ENCODE measurements at places on chromosomes 4 and X.

DNA sequence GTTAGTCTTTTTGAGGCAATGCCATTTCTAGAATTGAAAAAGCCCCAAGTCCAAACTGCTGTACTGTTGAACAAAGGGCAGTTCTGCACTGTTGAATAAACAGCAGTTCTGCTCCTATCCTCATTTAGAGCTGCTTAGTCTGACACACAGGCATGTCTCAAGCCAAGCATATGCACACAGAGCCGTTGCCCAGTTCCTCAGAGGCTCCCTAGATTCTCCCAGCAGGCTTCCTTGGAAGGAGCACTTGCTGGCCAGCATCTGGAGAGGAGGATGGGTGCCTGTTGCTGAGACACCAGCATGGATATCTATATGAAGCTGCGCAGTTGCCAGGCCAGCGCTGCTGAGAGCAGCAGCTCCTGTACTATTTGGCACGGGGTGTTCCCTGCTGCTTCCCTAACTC, 138.3 kb upstream of the USP38 start:
- DNase-seq = no peak

GRCh38 chrX:133884430-133885394, 100.7 kb downstream of the GPC3 start:
- no peak for DNase-seq

GRCh38 chrX:109774706-109775105, 41.6 kb upstream of the ACSL4 start:
- peak; percentile 64 for DNase-seq

DNA sequence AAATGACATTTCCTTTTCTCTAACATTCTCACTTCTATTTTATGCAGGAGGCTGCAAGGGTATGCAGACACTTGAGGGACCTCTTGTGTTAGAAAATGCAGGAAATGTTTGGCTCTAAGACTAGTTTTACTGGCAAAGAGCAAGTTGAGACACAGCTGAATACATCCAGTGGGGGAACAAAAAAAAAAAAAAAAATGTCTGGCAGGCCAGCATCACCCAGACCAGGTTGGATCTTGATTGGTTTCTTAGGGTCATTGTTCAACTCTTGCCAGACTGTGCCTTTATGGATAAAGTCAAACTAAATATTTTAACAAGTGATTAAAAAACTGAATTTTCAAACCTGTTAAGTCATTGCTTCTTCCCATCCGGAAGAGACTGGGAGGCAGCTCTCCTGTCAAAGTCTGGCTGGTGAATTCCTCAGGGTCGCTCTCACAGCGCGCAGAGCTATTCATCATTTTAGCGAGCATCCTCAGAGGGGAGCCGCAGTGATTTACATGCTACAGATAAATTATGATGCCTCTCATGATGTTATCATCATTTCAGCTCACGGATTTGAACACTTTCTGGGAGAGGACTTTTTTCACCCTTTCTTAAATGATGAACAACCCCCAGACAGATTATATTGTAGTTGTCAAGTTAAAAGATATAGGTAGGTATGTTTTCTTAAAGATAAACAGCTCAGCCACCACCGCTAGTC, 23.6 kb upstream of the PACRGL start:
- DNase-seq = no peak

GRCh38 chr4:38166768-38167167, 206.6 kb downstream of the PTTG2 start:
- no peak for DNase-seq

DNA sequence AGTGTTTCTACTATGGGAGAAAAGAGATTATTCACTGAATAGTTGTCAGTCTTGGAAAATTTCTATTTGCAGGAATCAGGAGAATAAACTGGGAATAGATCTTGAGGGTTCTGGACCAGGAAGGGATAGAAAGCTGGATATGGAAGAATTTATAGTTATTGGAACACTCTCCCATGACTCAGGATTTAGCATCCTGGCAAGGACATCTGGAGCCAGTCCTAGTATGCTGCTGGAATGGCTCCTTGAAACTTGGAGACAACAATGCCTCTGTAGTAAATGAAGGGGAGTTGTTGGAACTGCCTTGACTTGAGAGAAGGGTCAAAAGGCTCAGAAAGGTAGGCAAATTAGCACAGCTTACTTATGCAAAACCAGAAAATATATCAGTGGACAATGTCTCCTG, 23.5 kb upstream of the THOC2 start:
- DNase-seq = no peak

- DNase-seq = no peak
Observed at GRCh38 chr4:146235654-146236177, 21.4 kb downstream of the REELD1 start.

GRCh38 chr4:124133753-124134152, 578.8 kb downstream of the ANKRD50 start:
- DNase-seq = no peak

DNA sequence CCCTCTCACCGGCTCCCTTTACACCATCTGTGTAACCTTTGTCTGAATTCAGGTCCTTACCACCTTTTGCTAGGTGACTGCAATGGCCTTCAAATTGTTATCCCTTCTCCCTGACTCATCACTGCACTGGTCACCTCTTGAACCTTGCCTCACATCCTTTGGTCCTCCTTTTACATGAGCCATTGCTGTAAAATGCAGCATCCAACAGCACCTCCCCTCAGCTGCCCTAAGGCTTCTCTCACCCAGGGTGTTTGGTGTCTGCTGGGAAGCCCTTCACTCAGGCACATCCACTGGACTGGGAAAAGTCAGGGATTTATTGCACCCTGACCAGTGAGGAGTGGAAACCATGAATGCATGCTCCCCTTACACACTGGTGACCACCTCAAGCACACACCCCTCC, 192.5 kb upstream of the GATB start:
- DNase-seq = no peak

GRCh38 chrX:72029483-72030411, 102.0 kb downstream of the RTL5 start:
- DNase-seq = no peak

GRCh38 chr4:22512306-22512705, 3.6 kb downstream of the ADGRA3 start:
- DNase-seq = no peak

- DNase-seq = no peak
Observed at GRCh38 chrX:40090050-40090804, 7.5 kb downstream of the BCOR start.

- DNase-seq = peak; percentile 19
Observed at GRCh38 chr4:3009422-3009821, 46.1 kb downstream of the GRK4 start.

- DNase-seq = no peak
Observed at GRCh38 chr4:100359441-100359840, 158.4 kb downstream of the EMCN start.

GRCh38 chrX:134604701-134605311, 53.5 kb downstream of the PLAC1 start:
- no peak for DNase-seq

DNA sequence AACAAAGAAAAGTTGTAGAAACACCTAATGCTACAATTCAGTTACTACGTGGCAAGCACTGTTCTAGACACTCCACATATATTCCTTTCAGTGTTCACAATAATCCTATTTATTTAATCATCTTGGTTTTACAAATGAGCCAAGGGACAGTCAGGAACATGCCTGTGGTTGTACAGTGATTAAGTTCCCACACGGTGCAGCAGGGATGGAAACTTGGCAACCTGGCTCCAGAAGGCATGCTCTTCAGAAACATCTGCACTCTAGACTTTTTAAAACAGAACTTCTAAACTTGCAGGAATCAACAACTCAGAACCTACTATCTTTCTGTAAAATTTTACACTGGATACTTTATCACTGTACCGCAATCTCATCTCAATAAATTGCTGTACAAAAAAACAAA, 32.1 kb downstream of the TAPT1 start:
- no peak for DNase-seq

DNA sequence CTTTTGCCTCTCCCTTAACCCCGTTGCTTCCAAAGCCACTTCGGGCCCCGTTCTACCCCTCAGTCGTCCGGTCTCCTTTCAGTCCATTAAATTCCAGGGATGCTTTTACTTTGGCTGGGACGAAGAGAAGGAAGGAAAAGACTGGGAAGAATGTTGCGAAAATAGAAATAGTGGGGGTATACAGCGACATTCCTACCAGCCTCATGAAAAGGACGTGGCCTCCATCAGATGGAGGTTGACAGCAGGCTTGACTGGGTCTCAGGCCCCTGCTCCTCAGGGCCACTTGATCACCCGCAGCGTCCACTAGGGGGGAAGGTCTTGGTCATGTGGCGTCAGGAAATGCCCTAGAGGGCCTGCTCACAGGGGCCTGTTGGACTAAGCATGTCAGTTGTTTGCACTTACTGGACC, 657 bp upstream of the ANKRD50 start:
- DNase-seq = no peak

DNA sequence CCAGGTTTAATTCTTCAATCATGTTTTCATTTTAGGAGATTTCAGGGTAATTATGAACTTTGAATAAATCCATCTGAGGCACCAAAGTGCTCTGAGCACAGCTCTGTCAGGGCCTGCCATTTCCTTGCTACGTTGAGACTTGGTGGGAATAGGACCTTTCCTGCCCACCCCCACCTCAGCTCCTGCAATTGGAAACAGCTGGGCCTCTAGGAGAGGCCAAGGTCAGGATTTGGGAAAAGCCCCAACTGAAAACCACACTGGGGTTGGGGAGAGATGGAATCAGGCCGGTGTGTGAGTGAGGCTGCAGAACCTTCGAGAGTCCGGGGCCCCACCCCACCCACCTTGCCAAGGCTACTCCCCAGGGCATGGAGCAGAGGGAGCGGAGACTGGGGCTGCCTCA, 212.7 kb upstream of the BCOR start:
- DNase-seq = no peak

DNA sequence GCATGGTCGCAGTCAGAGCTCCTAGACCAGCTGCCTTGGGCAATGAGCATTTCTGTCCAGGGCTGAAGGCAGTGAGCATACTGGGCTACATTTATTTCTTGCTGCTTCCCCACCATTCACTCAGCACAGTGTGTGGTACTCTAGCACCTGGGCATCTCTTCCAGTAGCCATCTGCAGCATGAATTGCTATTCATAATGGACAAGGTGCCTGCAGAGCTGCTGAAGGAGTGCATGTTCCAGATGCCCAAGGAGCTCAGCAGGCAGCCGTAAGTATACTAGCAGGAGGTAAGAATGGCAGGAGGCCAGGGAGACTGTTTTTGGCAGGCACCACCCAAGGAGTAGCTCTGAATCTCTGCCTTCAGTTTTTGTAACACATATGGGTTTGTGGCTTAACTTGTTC, 110.4 kb upstream of the RXFP1 start:
- no peak for DNase-seq

GRCh38 chr4:114378305-114378903, 220.2 kb upstream of the UGT8 start:
- DNase-seq = no peak

- DNase-seq = no peak
Observed at GRCh38 chrX:25432396-25432795, 416.6 kb upstream of the ARX start.

DNA sequence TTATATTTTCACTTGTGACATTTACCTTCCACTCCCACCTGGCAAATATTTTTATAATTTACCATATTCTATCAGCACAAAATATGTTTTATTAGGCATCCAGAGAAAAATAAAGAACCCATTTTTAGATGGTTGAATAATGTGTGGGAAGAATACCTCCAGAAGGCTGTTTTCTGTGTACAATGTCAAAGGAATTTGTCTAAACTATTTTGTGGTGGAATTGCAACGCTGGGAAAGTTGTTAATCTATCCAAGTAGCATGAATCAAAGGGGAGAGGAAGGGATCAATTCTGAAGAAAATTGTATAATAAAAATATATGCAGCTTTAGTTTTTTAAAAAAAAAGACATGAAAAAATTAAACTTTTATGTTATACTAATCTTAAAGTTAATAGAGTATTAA, 706.5 kb downstream of the FSTL5 start:
- DNase-seq = no peak

- DNase-seq = no peak
Observed at GRCh38 chr4:55087913-55088260, 37.5 kb downstream of the KDR start.

DNA sequence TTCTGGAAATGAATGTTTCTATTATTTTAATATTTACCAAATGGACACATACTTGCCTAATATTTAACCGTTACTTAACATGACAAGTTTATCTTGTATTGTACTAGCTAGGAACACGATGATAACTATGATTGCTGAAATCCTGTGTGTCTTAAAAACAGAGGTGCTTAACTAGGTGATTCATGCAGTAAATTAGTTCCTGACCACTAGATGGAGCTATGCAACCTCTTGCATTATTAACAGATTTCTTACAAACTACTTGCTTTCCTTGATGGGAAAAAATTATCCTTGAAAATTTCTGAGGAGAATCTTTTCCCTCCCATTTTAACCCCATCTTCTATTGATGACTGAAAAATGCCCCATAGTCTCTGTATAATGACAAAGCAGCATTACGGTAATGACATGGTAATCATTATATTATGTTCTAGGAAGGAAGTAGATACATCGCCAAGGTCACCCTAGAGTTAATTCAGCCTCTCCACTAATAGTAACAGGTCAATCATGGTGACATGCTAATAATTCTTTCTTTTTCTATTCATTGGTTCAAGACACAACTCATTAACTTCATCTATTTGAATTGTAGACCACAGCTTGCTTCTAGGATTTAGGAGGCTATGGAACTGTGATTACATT, 844.2 kb downstream of the RAPGEF2 start:
- no peak for DNase-seq

DNA sequence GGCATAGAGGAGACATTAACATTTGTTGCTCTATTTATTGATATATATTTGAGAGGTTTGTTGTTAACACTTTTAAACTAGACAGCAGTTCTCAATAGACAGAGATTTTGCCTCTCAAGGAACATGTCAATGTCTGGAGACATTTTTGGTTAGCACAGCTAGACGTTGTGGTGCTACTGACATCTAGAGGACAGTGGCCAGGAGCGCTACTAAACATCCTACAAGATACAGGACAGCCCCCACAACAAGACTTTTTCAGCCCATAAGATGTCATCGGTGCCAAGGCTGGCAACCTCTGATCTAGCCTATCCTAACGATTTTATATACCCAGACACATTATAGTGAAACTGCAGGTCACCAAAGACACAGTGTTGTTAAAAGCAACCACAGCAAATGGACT, 18.4 kb upstream of the CTSO start:
- no peak for DNase-seq

DNA sequence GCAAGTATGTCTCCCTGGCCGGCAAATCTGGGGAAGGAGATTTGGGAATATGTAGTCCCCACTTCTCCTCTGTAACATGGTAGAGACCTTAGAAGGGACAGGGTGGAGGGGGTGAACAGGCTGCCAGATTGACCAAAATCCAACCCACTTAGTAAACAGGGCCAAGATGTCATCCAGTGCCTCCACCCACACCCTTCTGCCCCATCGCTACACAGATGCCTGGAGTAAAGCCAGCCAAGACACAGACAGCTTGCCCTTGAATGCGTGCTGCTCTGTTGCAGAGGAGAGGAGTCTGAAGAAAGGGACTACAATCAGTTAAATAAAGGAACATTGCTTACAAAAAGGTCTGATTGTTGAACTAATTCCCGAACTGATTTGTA, 160.1 kb upstream of the LDB2 start:
- no peak for DNase-seq

DNA sequence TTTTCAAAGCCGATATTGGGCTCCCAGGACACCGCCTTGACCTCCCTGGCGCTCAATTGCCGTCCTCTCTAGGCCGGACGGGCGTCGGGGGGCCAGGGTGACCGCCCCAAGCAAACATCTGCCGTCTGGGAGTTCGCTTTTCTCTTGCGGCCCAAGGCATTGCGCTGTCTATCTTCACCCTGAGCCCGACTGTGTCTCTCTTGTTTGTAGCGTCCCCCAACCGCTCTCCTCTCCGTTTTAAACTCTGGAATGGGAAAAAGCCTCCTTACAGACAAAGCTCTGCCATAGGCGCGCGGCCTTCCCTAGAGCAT, 551 bp upstream of the ARX start:
- DNase-seq = no peak

- DNase-seq = no peak
Observed at GRCh38 chrX:31287861-31288260, 216.0 kb upstream of the FTHL17 start.

Data from GM06990 (cell line).